ENCODE measurements at places on chromosomes 16 and 17.

DNA sequence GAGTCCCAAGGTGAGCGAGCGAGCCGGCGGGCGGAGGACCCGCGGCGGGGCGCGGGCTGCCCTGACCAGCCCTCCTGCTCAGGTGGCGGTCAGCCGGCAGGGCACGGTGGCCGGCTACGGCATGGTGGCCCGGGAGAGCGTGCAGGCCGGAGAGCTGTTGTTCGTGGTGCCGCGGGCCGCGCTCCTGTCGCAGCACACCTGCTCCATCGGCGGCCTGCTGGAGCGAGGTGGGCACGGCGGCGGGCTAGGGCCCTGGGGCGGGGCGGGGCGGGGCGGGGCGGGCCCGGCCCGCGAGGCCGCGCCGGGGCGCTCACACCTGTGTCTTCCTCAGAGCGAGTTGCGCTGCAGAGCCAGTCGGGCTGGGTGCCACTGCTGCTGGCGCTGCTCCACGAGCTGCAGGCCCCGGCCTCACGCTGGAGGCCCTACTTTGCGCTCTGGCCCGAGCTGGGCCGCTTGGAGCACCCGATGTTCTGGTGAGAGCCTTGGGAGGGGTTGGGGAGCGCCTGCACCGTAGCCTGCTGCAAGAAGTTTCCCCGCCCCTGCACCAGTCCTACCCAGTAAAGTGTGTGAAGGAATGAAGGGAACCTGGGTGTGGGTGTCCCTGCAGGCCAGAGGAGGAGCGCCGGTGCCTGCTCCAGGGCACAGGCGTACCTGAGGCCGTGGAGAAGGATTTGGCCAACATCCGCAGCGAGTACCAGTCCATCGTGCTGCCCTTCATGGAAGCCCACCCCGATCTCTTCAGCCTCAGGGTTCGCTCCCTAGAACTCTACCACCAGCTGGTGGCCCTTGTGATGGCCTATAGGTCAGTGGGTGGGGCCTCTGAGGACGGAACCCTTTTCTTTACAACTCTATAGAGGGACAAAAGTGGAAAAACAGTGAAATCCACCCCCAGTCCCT is 802 bp downstream of the SETD6 start:
- DNase-seq, result no peak

DNA sequence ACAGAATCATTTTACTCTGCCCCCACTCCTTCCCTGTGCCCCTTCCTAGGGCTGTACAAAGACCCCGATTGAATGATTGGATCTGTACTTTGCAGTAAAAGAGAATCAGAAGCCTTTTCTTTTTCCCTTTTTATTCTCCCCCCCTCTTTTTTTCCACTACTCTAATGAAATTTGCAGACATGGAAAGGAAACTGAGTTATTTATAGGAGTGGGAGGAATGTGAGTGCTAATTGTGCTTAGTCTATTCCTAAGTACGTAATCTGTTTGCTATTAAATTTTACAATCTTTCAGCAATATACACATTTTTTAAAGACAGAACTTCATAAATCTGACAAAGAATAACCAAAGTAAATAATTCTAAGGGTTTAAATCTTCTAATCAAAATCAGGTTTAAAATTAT is 314.3 kb downstream of the MAP2K6 start:
- DNase-seq, result no peak

GRCh38 chr16:84765616-84766580 is 53.9 kb upstream of the CRISPLD2 start:
- no peak for DNase-seq

DNA sequence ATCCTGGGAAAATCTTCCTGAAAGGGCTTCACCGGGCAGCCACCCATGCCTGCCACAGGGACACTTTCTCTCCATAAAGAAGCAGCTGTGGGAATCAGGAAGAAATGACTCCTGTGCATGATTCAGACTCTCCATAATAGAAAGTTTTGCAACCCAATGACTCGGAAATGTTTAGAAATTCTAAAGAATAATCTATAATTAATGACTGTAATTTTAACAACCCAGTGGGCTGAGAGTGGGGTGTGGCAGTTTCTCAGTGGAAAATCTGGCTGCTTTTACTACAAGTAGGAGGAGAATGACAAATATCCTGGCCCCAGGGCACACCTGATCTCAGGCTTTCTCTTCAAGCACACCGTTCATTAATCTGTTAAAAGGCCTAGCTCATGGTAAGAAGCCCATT is 25.7 kb downstream of the IRF8 start:
- no peak for DNase-seq

DNA sequence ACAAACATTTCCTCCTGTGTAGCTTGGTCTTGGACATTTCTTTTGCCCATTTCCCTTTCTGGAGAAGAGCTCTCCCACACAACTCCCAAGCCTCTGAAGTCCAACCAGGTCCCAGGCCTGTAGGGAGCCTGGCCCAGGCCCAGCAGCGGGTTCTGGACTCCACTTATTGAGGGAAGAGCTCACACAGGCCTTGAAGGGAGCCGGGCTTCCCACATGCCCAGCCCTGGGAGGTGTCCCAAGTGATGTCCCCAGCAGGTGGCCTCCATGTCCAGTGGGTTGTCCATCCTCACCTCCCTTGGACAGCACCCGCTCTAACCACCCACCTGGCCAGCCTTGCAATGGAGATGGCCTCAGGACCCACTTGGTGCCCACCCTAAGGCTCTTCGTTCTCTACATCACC is 5.9 kb upstream of the EPX start:
- DNase-seq, result no peak

DNA sequence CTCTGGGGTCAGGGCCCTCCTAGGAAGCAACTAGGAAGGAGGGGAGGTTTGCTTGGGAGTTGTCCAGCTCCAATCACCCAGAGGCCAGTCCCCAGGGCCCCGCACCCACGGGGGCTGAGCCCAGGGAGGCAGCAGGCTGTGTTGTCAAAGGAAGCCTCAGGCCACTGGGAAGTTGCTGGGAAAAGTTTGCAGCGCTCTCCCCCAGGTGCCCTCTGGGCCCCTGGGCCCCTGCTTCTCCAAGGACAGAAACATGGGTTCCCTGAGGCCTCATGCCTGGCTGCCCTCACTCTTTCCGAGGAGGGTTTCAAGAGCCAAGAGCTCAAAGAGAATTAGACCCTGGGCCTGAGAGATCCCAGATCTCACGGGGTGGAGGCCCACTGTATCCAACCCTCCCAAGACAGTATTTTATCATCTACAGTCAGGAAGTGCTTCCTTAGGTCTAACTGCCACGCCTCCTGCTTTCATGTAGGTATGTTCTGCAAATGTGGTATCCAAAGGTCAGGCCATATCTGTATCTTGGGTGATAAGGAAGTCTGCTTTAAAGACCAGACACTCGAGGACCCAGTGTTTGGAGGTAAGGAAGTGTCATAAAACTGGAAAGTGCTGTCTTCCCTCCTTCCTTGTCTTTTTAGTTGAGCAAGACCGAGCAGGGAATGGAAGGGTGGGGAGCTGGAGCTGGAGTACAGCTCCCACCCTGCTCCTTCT is 44.2 kb upstream of the ZNF423 start:
- DNase-seq, result no peak

GRCh38 chr17:81222620-81222905 is 202 bp downstream of the CEP131 start:
- DNase-seq, result no peak

GRCh38 chr16:84055801-84056634 is 13.4 kb upstream of the SLC38A8 start:
- DNase-seq, result no peak

DNA sequence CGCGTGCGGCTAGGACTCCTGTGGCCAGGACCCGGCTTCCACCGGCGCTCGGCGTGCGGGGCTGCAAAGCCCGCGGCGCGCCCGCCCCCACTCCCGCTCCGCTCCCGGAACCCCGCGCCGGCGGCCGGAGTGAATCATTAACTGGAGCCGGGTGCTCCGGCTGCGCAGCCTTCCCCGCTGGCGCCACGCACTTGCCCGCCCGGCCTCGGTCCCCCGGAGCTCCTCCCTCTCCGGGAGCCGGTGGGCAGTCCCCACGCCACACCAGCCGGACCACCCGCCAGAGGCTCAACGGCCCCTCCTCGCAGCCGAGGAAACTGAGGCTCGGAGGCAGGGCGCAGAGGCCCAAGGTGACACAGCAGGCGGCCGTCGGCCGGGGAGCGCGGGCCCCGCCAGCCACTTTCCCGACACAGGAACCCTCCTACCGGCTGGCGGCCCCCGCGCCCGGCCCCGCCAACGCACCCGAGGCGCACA is 580 bp downstream of the BCAR1 start:
- no peak for DNase-seq

DNA sequence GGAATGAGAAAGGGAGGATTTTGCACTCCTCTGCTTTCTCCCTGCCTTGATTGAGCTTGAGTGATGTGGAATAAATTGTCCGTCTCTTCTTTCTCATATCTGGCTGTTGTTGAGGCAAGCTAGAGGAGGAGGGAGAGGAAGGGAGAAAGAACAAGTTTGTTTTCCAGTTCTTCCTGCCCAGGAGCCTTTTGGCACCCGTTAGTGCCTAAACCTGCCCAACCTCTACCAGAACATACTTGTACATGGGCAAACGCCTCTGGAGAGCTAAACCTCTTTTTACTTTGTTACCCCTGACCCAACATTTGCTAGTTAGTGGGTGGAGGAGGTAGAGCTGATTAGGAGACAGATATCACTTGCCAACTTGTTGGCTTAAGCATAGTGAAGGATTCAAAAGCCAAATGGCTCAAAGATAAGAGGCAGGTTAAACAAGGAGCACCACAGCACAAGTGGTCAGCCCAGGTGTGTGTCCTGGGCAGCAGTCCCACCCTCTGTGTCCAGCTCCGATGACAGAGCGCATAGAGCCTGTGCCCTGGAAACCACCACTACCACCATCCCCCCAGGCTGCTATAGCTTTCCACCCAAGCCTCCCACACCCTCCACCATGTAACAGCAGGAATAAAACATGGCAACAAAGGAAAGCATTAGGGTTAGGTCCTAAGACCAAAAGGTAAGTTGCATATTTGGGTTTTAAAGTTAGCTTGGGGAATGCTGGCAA is 6.5 kb downstream of the ODF4 start:
- no peak for DNase-seq

DNA sequence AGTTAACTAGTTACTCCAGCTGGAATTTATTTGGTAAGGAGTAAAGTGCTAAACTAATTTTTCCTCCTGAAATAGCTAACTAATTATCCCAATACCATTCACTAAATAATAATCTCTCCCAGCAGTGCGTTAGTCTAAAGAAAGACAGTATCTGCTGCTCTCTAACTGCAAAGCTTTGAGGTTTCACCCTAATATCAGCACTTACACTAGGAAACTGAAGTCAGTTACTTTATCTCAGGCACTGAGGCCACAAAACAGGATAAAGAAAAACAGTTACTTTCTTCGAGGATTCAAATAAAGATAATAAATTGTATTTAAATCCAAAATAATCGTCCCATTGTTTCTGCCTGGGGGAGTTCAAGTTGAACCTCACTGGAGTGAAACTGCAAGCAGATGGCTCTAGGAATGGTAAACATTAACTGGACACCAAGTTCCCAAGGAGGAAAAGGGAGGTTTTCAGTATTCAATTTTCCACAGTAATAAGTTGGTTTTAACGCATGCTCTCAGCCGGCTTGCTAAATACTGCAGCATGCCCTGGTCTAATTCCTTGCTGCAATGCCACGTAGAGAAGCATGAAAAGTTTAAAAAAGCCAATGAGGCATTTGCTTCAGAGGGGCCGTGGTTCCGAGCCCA is 20.0 kb upstream of the FOXJ1 start:
- DNase-seq, result no peak

DNA sequence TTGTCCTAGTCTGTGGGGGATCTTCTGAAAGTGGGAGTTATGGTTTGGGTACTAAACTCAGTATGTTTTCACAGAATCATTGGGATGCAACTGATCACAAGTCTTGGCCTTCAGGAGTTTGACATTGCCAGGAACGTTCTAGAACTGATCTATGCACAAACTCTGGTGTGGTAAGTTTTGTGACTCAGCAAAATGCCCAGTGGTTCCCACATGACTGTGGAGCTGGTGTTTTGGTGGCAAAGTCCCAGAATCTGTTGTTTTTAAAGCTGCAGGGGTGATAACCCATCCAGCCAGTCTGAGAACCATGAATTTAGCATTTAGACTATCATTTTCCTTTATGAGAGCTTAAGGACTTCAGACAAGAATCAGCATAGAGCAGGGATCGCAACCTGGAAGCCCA is 40.6 kb downstream of the GDE1 start:
- DNase-seq, result no peak

GRCh38 chr17:58630883-58631522 is 60.8 kb downstream of the TEX14 start:
- peak; percentile 1 for DNase-seq

GRCh38 chr17:17032131-17032692 is 10.0 kb upstream of the MPRIP start:
- DNase-seq, result no peak

DNA sequence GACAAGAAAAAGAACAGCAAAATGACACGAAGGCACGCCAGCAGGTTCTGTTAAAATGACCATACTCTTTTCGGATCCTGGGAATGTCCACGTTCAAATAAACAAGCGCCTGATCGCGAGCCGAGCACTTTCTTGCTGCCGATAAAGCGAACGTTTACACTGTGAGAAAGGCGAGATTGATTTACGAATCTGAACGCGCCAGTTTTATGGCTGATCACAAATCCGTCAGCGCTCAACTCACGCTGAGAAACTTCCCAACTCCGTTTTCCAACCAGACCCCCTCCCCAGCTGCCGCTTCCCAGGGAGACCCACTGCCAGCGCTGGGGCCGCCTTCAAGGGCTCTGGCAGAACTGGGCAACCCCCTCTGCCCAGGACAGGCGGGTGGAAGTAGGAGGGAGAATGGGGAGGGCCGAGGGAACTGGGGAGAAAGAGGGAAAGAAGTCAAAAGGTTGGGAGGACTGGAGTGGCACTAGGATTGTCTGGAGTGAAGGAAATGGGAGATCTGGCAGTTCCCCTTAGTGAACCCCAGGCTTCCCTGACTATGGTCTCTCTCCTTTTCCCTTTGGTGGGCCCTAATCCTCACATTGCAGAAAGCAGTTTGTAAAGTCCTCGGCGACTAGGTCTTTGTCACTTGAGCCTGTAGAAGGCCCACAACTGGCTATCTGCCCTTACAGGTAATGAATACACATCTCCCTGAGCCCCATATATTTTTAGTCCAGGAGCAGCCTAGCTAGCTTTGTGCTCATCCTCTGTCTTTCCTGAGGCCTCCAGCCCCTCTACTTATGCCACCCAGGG is 6.9 kb downstream of the HOXB4 start:
- DNase-seq, result no peak

- DNase-seq, result no peak
Measured at GRCh38 chr16:88859381-88860091, 2.6 kb downstream of the TRAPPC2L start.
